Stromal cell of bone marrow (primary cell): ENCODE measurements at places on chromosomes 1 and 21.
A peak's percentile ranks its signal among the peaks of the same experiment; 100 is the strongest.

DNA sequence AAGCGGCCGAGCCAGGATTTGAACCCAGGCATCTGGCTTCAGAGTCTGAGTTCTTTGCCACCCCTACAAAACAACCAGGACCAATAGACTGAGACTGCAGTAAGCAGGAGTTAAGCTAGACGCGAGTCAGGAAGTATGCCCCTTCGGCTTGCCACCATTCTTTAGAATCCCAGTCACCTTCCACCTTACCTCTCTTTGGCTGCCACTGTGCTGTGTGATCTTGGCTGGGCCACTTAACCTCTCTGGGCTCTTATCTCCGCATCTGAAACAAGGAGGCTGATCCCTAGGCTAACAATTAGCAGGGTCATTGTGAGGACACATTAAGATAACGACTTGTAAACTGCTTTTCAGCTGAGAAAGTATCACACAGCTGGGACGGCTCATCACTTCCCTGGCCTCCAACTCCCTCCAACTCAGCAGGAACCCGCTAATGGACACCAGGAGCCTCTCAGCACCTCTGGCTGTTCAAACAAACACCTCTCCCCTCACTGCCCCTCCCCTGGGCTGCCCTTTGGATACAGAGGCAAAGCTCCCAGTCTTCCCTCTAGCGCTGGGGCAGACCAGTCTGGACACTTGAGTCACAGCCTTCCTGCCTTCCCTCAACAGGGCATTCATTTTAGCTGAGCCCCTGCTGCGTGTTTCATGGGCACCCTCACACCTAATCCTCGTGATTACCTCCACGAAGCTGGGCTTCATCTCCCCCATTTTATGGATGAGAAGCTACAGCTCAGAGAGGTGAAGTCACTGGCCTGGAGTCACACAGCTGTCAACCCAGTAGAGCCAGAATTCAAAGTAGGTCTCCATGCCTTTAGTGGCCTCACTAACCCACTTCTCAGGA, 83.2 kb downstream of the CAMK2N1 start:
- no peak for DNase-seq

DNA sequence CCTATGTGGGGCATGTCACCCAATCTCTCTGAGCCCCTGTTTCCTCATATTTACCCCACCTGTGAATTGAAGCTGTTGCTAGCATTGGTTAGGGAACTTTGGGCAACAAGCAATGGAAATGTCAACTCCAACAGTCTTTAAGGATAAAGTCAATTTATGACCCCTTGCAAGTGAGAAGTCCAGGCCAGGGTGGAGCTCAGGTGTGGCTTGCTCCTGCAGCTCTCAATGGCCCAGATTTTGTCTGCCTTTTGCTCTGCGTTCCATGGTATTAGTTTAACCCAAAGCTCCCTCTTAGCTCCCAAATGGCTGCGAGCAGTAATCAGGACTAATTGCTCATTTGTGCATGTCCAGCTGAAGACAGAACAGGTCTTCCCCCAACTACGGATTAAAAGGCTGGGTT, 70.4 kb upstream of the ABCG1 start:
- no peak for DNase-seq

- DNase-seq: peak; percentile 91
Measured at GRCh38 chr1:91651661-91652071, 151.0 kb downstream of the CDC7 start.

DNA sequence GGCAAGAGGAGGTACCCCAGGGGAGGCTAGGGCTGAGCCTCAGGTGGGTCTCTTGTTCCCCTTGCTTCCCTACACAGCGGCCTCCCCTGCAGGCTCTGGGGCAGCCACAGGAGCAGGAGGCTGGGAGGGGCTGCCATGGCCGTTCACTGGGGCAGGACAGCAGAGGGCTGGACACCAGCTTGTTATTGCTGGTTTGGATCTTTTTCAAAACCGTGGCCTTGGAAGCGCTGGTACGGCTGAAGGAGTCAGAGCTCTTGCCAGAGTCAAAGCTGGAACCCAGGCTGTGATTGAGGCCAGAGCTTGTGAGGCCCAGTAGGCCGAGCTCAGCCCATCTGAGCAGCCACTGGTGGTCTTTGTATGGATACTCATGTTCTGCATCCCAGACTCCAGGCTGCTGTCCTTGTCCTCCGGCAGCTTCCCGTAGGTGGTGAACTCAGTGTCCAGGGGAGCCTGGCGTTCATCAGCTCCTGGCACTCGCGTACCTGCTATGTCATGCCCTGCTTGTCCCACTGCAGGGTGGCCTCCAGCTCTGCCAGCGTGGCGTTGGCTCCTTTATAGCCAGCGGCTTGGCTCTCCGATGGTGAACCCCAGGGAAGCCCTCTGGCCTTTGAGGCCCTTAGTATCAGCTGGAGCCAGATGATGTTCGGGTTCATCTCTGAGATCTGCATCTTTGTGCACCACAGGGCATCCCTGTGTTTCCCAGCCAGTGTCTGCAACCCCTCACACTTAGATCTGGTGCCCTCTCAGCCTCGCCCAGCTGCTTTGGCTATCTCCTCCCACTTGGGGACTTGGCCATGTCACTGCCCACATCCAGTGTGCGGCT, 40.3 kb upstream of the THEM4 start:
- no peak for DNase-seq

- no peak for DNase-seq
Measured at GRCh38 chr1:161267321-161267720, 8.8 kb downstream of the PCP4L1 start.

DNA sequence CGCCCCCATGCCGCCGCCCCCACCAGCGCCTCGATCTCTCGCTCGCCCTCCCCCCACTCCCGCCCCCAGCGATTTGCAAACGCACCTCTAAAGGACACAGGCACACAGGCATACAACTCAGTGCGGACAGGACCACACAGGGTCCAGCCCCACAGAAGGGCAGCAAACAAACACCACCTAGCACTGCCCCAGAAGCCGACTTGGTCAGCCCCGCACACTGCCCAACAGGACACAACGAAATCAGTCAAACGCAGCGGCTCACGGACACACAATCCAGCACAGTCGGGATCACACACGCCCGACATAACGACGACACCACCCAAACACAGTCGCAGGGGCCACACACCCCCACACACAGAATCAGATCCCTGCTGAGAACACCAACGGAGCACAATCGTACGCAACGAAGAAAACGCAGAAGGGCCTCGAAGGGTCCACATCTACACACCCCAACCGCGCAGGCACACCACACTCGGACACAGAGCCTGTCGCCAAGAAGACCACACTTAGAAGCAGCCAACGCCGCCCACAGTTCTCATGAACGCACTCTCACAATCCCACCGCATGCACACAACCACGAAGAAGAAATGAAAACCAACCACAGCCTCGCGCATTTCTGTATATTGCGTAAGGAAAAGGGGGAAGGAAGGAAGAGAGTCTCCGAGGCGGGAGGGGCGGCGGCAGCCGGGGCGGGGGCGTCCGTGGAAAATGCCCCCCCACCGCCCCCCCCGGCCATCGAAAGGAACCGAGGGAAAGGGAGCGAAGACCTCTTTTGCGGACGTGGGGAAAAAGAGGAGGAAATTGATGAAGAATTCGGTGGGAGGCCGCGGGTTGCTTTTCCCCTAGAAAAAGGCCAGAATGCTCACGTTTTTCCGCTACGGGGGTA, 481 bp downstream of the TAL1 start:
- no peak for DNase-seq
